Effector CD8-positive, alpha-beta T cell (primary cell): ENCODE measurements at places on chromosomes 2 and 18.

- DNase-seq, result no peak
Observed at GRCh38 chr18:79952456-79952995, 1.1 kb upstream of the SLC66A2 start.

DNA sequence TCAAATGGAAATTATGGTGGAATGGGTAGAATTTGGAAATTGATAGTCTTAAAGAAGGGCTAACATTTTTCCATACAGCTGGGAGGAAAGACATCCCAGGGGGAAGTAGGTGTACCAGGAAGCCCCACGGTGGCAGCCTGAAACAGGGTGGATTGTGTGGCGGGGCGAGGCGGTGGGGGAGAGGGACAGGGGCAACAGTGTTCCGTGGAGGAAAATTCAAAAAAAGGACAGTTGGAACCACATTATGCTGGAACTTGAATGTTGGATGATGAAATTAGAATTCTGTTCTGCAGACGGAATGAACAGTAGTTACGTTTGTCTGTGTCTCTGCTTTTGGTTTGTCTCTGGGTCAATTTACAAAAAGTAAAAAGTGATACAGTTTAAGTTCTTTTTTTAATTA lies 10.6 kb upstream of the CIB4 start:
- no peak for DNase-seq

DNA sequence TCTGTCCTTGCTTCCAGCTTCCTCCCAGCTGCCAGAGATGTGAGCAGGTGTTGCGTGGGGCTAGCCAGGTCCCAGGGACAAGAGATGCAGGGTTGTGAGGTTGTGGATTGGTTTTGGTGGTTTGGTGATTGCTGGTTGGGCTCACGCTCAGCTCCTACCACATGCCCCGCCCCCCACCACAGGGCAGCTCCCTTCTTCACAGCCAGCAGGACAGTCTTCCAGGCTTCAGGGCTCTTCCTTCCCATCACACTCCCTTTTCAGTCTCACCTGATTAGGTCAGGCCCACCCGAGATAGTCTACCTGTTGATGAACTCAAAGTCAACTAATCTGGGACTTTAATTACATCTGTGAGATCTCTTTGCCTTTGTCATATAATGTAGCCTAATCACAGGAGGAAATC lies 52.0 kb upstream of the GLI2 start:
- no peak for DNase-seq

DNA sequence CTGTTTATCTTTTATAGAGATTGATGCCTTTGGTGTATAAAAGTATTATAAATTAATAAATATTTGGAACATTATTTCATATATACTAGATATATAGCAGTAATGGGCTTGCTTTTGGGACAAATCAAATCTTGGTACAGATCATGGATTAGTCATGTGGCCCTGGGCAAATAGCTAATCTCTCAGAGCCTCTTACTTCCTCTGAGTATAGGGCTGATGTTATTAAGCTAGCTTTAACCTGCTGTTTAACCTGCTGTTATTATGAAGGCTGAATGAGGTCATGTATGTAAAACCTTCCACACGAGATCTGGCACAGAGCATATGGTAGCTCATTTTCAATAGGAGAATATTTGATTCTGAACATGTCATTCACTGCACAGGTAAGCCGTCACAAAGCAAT lies 5.7 kb downstream of the ITGB6 start:
- no peak for DNase-seq

DNA sequence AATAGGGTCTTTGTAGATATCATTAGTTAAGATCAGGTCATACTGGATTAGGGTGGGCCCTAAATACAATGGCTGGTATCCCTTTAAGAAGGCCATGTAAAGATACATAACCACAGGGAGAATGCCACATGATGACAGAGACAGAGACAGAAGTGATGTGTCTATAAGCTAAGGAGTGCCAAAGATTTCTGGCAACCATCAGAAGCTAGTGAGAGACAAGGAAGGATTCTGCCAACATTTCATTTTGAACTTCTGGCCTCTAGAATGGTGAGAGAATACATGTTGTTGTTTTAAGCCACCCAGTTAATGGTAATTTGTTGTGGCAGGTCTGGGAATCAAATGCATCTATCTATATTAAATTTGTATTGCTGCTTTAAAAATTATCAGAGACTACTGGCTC lies 185.5 kb upstream of the CYRIA start:
- DNase-seq, result no peak

- no peak for DNase-seq
Observed at GRCh38 chr18:50805732-50806131, 14.1 kb downstream of the MRO start.

DNA sequence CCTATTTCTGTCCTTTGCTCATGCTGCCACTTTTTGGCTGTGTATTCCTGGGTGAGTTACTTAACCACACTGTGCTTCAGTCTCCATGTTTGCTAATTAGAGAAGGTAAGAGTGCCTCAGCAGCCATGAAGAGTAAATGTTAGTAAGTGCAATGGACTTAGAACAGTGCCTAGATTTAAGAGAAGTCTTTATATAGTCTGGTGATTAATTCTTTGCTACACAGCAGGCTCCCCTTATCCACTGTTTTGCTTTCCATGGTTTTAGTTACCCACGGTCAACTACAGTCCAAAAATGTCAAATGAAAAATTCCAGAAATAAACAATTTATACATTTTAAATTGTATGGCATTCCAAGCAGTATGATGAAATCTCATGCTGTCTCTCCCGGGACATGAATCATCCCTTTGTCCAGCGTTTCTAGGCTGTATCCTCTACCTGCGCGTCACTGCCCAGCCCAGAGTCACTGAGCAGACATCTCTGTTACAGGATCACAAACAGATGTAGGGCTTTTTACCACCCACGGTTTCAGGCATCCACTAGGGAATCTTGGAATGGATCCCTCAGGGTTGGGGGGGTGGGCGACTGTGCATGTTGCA lies 91.0 kb downstream of the CTIF start:
- DNase-seq, result no peak
